Daoy (cell line): ENCODE measurements at places on chromosomes 6 and 20. TPM values are rescaled to one million over a fixed set of nuclear protein-coding genes. Genes with fewer than 3 reads are reported as not detected.

GRCh38 chr6:7073821-7074525, 33.8 kb upstream of the RREB1 start:
- DNase-seq = no peak

DNA sequence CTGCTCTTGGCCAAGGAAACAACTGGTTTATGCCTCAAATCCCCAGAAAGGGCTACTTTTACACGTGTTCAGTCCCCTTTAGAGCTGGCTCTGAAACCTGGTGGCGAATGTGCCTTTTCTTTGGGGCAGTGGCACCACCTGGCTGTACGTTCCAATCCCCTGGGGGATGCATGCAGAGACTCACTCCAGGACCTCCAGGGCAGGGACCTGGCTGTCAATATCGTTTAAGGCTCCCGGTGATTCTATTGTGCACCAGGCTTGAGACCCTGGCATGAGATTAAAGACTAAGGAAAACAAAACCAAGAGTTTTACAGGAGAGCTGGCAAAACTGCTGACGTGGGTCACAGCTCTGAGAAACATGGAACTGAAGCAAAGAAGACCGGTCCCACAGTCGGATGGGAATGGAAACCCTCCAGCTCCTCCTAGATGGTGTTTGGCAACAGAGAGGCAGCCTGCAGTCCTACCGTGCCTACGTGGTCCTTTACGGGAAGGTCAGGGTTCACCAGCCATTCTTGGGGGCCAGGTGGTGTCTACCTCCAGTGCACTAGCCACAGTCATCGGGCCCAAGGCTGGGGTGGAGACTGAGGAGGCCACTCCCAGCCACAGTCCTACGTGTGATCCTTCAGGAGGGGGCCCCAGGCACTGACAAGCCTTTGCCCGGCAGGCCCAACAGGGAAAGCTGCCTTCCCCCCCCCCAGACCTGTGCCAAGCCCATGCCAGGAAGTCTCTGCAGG, 203.3 kb upstream of the CST7 start:
- DNase-seq = no peak

- DNase-seq = peak; percentile 92
Measured at GRCh38 chr6:134174672-134175531, 122.5 kb upstream of the SLC2A12 start.

DNA sequence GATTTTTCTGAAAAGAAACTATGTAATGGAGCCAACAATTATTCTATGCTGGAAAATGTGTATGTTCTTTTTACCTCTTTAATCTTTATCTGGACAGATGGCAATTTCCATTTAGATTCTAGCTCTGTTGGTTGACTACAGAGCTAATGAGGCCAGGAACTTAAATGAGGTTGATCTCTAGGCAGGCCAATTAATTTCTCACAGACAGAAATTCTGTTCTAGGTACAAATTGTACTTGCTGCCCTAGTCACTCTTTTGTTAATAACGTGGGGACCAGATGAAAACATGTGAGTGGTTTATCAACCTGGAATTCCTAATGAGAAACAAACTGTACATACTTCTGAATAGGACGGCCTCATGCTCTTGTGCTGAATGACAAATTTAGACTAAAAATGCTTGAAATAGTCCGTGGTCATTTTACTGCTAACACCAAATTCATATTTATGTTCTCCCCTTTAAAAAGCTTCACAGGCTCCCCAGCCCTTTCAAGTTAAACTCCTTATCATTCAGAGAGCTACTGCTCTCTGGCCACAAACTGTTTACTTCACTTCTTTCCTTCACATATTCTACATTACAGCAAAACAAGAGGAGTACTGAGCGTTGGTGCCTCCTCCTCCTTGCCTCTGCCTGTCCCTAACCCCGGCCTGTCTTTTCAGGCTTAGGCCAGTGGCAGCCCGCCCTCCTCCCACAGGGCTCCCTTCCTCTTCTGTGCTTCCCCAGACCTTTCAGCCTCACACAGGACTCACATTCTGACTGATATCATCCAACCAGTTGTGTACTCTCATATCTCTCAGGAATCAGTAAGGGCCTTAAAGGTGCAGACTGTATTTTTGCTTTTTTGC, 41.4 kb downstream of the DTNBP1 start:
- no peak for DNase-seq

- peak; percentile 55 for DNase-seq
Measured at GRCh38 chr20:48638546-48638945, 189.3 kb downstream of the PREX1 start.

The SYNGAP1 gene
- total RNA-seq = 1.1 and 3.7 TPM in 2 replicates

The LY6G6C gene
- total RNA-seq = not detected in 2 replicates

GRCh38 chr6:94074764-94075163, 655.4 kb upstream of the EPHA7 start:
- no peak for DNase-seq

- DNase-seq = no peak
Measured at GRCh38 chr6:170447561-170447930, 105.6 kb downstream of the PSMB1 start.

DNA sequence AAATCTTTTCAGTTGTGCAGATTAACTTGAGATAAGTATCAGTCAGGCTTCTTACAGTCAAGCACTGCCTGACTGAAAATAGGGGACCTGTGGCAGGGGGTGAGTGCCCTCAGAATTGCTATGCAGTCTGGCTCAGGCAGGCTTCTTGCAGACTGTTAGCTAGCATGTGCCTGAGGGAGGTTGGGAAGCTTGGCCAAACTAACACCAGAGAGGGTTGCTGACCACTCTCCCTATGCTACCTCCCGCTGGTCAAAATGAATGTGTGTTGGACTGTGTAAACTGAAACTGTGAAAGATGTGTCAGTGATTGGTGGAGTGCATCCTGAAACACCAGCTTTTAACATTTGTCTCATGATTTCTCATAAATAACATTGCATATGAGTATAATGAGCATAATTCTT, 622.3 kb upstream of the IMPG1 start:
- no peak for DNase-seq

GRCh38 chr6:32170294-32170693, 5.6 kb downstream of the AGPAT1 start:
- no peak for DNase-seq

GRCh38 chr6:127971945-127972391, 71.1 kb upstream of the THEMIS start:
- peak; percentile 65 for DNase-seq

The ELOVL2 gene
- 11.3 and 11.5 TPM in 2 replicates for total RNA-seq

The DCBLD1 gene
- total RNA-seq = 21.0 and 32.6 TPM in 2 replicates

- peak; percentile 79 for DNase-seq
Measured at GRCh38 chr6:122798099-122798641, 9.1 kb downstream of the SMPDL3A start.

DNA sequence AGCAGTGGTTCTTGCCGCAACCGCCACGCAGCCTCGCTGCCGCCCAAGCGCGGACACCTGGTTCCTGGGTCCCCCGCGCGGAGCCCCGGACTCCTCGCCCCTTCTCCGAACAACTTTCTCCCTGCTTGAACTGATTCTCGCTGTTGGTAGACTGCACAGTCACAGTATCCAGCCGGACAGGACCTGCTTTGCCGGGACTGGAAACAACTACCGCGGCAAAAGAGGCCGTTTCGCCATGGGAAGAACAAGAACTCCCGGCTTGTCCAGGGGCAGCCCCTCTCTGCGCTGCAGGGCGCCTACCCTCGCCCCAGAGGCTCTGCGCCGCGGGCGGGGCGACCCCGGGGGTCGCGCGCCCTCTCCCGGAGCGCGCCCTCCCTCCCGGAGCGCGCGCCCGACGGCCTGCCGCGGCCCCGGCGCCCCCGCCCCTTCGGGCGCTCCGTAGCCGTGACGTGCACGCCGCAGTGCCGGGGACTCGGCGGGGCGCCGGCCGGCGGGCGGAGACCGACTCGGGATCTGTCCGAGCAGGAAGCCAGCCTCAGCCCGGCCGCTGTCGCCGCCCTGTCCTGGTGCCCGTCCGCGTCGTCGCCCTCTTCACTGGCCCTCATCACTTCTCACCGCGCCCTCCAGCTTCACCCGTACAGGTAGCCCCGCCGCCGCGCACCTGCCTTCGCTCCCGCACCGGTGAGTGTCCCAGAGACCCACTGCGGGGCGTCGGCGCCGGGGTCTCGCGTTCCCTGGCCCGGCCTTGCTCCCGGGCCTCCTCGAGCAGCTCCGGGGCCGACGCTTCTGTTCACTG, at the start of gene MYO6:
Gene MYO6, plus strand, starts transcription at position 497 of the 796 bp plus-strand sequence. CDS start 68,309 bp downstream, outside the sequence.
- DNase-seq = peak; percentile 82
